ENCODE measurements at places on chromosomes 1 and 21. TPM values are rescaled to one million over a fixed set of nuclear protein-coding genes. Genes with fewer than 3 reads are reported as not detected.

DNA sequence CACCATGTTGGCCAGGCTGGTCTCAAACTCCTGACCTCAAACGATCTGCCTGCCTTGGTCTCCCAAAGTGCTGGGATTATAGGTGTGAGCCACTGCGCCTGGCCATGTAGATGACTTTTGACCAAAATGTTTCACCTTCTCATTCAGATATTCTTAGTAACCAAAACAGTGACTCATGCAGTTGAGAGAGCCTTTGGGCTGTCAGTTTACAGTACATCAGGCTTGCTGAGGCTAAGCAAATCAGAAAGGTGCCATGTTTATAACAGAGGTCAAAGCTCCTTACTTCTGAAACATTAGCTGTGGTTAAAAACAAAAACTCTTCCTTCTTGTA is 21.0 kb downstream of the CNIH4 start:
- no peak overlapping the region for H3K4me3 ChIP-seq
- H3K36me3 ChIP-seq = peaks cover 75% of the 10 kb centered on the region
- peak overlapping the region; percentile 61 for H3K27ac ChIP-seq
- H3K4me1 ChIP-seq = no peaks in the 10 kb centered on the region
- DNase-seq = no peak

Gene ZNF281
- polyA plus RNA-seq = 3.1 TPM

Gene LAD1
- 49.3 TPM for polyA plus RNA-seq

DNA sequence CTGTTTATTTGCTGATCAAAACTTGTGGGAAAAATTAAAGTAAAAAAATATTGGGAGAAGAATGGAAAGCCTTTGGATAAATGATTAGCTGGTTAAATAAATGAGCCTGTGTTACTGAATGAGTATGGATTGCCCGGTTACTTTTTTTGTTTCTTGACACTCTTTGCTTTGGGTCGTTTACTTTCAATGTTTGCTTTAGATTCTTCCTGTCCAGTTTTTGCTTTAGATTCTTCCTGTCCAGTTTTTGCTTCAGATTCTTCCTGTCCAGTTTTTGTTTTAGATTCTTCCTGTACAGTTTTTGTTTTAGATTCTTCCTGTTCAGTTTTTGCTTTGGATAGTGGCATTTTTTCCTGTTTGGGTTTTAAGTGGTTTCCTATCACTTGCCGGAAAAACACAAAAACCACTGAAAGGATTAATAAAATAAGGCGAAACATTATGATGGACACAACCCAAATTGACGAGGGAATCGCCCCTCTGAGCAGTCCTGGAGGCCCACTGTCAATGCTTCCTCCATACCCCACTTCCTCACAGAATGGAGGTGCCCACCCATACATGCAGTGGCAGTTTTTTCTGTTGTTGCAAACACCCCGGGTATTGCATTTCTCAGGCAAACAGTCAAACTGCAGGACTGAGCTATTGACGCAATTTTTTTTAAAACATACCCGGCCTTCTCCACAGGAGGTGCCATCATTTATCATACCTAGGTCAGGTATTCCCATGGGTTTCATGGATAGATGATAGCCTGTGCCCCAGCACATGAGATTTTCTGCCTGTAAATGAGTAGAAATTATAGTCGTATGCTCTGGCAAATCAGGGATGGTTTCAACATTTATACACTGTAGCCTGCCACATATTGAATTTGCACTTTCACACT is 2.3 kb downstream of the ADAM30 start:
- peaks cover 27% of the 10 kb centered on the region for H3K27me3 ChIP-seq
- H3K4me3 ChIP-seq = no peak overlapping the region
- no peak for DNase-seq
- no peak overlapping the region for H3K27ac ChIP-seq
- H3K4me1 ChIP-seq = no peaks in the 10 kb centered on the region

Gene ESRRG
- 5.4 TPM for polyA plus RNA-seq

Gene NEGR1
- 2.4 TPM for polyA plus RNA-seq

Gene KCNA3
- 0.06 TPM for polyA plus RNA-seq

Gene OR2T29
- polyA plus RNA-seq = not detected
